ENCODE measurements at places on chromosomes 7 and 10.

DNA sequence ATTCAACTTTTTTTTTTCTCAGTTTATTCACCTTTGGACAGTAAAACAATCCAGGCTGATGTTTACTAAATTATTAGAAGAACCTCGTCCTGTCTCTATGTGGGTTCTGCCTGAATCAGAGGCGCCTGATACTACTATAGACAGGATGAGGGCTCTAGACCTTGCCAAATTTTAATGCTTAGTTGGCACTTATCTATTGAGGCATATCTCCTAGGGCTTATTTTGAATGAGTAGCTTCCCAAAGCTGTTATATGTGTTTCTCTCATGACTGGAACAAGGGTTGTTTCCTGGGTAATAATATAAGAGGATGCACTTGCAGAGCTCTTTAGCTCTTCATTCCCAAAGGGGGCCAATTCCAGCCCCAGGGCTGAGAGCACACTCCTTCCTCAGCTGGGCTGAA lies 23.6 kb downstream of the HECW1 start:
- DNase-seq = no peak

DNA sequence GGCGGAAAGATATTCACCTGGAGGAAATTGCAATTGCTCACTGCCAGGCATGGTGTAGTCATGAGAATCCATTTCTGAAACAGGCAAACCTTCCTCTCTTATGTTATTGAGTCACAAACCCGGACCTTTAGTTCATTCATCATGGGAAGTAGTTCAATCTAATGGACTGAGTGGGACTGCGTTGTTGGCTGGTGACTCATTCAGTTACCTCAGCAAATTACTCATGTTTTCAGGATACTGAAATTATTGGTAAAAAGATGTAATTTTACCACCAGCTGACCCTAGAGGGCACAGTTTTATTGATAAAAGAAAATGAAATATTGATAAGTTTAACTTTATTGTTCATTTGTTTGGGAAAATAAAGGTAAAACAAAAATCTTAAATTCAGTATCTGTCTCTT lies 1194.4 kb upstream of the SORCS1 start:
- DNase-seq = no peak

GRCh38 chr10:126350216-126350992 lies 37.9 kb downstream of the ADAM12 start:
- no peak for DNase-seq

DNA sequence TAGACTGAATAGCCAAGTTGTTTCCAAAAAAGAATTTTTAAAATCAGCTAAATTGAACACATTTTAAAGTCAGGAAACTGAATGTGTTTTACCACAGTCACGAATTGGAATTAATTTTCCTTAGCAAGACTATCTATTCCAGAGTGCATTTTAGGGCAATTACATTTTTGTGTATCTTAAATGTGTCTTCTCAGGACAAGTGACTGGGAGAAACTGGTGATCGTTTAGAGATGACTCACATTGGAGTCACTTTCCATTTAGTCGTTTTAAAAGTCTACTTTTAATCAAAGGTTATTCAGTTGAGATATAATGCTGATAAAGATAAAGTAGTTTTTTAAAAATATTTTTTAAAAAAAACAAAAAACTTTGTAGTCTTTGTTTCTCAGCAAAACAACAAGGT lies 191.7 kb upstream of the SLC26A5 start:
- no peak for DNase-seq

DNA sequence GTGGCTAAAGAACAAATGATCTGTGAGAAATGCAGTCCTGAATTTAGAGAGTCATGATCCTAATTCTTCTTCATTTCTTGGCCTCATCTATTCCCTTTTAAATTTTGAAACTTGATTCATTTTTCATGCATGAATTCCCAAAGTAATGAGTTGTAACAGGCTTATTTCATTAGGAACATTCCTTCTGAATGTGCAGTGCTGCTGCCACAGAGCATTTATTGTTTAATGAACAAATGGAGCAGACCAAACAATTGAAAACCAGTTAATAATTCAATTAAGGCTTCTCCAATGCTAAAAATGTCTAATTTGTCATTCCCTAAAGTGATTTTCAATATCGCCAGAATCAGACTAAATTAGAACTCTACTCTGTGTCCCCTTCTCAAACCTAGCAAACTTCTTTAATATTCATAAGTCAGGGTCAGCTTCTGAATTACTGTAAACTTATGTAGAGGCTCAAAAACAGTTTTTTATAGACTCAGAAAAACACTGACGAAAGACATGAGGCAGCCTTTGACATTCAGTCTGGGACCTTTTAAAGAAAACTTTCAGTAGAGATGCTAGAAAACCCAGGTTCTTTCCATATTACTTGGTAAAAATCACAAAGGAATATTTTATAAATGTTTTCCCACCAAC lies 14.5 kb downstream of the LSMEM1 start:
- DNase-seq = no peak

- no peak for DNase-seq
Observed at GRCh38 chr10:17661510-17661909, 17.6 kb downstream of the STAM start.

DNA sequence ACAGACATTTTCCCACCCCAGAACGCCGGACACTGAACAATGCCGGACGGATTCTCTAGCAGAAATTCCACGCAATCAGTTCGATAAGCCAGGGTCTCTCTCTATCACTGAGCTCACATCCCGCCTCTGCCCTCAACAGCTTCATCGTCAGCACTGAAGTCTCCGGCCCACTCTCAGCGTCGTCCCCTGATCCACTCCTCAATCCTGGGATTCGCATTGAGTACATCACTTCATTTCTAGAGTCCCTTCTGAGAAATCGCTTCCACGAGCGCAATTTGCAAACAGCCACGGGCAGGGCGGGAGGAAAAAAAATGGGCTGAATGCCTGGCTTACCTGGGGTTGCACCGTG lies 365 bp downstream of the YME1L1 start:
- peak; percentile 46 for DNase-seq
